ENCODE measurements at places on chromosomes 3 and 15.

DNA sequence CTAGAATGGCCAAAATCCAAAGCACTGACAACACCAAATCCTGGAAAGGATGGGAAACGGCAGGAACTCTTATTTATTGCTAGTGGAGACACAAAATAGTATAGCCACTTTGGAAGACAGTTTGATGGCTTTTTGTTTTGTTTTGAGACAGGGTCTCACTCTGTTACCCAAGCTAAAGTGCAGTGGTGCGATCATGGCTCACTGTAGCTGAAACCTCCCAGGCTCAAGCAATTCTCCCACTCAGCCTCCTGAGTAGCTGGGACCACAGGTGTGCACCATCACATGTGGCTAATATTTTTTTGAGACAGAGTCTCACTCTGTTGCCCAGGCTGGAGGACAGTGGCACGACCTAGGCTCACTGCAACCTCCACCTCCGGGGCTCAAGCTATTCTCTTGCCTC, 27.3 kb upstream of the GPR160 start:
- DNase-seq: no peak

GRCh38 chr3:77380136-77380535, 340.2 kb downstream of the ROBO2 start:
- no peak for DNase-seq

- no peak for DNase-seq
Measured at GRCh38 chr3:131194816-131195215, 168.1 kb downstream of the NEK11 start.

GRCh38 chr15:62931650-62932049, 110.9 kb upstream of the TPM1 start:
- DNase-seq: no peak

GRCh38 chr3:89925976-89926375, 818.6 kb downstream of the EPHA3 start:
- no peak for DNase-seq

DNA sequence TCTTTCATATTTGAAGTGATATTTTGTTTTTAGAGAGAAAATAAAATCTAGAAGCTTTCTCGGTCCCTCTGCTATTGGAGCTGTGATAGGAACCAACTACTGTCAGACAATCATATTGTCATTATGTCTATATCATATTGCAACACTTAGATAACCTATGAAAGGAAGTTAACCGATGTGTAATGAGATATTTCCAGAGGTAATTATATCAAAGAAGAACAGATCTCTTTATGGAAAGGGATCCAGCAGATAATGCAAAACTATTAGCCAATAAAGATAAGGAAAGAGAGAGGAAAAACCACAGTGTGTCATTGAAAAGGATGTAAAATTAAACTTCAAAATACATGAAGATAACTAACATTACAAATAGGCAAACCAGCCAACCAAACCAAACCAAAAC, 529.1 kb upstream of the CCDC54 start:
- no peak for DNase-seq

GRCh38 chr3:143329567-143330211, 210.1 kb downstream of the CHST2 start:
- DNase-seq: no peak

DNA sequence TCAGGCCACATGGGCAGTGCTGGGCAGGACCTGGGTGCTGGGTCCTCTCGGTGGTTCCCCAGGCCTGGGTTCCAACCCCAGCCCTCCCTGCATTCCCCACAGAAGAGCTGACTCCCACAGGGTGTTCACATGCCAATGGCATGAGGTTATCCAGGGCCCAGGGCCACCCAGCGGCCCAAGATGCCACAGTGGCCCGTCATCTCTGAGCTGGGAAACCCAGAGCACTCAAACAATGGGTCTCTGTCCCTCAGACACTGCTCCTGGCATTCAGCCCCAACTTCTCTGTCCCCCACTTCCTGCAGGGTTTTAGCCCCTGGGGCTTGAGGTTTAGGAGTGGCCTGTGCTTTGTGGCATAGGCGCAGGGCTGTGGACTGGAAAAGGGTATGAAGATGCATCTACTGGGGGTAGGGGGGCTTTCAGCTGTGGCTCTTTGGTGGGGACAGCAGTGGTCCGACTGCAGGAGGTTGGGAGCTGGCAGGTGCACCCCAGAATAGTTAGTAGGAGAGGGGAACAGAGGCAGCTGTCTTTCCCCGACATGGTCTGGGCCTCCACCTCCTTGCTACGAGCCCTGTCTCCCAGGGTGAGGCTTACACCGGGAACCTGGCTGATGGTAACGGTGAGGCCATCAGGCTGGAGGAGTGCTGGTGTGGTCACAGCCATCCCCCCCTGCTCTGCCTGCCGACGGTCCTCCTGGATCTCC, 1.7 kb downstream of the CCDC9B start:
- no peak for DNase-seq

- no peak for DNase-seq
Measured at GRCh38 chr3:105835606-105836005, 33.2 kb downstream of the CBLB start.

DNA sequence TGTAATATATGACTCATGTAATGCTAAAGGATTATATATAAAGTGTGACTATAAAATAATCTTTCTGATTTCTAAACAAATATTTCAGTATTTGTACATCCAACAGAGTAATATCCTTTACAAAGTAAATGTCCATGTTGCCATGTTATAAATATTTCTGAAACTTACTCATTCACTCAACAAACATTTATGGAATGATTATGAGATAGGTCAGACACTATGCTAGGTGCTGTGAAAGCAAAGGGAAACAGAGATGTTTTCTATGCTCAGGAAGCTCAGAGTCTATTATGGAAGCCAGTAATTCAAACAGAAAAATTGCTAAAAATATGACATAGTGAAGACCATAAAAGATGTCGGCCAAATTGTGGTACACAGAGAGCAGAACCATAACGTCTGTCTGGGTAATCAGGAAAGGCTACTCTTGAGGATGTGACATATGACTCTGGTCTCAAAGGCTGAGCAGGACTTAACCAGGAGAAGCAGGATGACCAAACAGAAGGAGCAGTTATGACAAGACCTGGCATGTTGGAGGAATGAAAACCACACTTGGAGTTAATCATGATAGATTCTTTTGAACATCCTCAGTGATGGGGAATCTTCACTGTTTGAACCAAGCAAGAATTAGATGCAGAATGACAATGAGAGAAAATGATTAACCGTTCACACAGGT, 39.0 kb upstream of the MYO5C start:
- DNase-seq: no peak

DNA sequence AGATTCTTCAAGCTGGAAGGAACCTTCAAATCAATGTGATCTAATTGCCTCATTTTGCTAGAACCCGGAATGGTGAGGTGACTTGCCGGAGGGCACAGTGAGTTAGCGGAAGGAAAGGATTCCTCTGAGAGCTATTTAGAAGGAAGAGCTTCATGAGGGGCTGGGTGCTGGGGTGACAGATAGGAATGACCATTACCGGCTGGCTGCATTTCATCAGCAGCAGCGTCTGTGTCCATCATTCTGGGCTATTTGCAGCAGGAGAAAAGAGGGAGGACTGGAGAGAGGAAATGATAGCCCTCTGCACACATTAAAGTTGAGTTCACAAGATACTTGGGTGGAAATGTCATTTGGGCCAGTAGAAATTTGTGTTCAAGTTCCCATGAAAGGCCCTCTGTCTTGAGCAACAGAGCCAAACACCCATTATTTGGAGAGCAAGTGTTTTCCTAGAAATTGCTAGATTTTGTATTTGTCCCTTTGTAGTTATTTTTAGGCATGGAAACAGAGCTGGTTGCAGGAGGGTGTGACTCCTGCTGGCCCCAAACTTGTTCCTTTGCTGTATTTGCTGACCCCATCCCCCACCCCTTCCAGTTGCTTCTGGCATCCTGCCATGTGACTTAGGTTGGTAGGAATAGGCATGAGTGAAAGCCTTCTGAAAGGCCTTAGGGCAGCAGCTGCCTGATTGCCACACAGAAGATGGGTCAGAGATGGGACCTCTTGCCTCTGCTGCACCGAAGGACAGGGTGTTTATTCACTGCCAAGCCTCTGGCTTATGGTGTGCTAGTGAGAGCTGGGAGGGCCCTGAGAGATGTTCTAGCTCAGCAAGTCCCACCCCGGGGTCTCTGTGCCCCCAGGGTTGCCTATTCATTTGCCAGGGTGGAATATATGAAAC, 87.5 kb upstream of the PLXNA1 start:
- DNase-seq: no peak

DNA sequence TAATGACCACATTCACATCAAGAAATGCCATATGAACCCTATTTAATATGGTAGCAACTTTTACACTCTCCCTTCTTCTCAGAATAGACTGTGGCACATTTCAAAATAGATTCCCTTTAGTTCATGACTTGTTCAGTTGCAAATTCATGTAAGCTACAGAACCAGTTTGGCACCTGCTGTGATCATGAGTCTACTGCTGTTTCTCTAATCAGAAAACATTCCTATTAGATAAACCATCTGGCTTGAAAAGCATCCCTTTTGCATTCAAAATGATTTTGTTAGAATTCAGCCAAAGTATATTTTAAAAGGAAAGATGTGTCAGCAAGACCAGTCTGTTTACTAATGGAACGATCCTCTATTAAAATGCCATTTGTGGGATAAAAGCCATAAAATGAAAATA, 304.4 kb downstream of the BCHE start:
- DNase-seq: no peak

DNA sequence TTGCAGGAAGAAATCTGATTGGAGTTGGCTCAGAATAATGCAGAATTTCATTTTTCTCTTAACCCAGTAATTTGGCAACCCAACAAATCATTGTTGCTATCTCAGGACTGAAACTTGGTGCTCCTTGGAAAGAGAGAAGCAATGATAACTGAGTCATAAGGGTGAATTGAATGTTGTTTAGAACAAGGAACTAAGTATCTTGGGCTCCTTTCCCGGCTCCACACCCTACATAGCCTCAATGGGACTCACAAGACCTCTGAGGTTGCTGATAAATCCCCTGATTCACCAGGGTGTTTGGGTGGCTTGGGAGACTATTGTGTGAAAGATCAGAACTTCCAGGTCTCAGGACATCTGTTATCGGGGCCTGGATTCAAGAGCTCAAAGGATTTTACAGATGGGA, 7.8 kb upstream of the RAB8B start:
- no peak for DNase-seq

DNA sequence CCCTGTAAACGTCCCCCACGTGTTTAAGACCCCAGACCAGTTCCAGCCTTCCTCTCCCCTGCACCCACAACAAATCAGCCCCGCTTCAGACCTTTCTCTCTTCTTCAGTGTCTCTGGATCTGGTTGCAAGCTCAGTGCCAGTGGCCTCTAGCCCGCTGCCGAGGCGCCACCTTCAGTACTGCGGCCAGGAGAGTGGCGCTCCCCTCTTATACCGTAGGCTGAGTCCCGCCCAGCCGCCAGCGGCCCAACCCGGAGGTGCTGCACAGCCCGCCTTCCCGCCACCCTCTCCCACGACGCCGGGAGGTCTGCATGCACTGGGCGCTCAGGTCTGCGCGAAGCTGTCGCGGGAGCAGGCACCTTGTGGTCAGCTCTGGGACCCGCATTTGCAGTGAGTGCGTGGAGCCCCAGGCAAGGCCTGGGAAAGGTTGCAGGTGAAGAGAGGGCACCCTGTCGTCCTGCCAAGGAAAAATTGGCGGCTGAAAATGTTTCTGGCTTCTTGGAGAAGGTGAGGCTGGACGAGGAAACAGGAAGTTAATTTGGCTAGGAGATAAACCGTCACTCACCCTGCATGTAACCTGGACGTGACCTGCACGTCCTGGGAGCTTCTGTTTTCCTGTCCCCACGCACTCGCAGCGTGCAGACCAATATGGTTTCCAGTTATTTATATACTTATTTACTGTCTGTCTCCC, at the start of gene C2CD4B:
TSS of gene C2CD4B (minus strand) at position 182 of the 689 bp plus-strand sequence. CDS start 301 bp downstream, outside the sequence.
- DNase-seq: peak; percentile 20

DNA sequence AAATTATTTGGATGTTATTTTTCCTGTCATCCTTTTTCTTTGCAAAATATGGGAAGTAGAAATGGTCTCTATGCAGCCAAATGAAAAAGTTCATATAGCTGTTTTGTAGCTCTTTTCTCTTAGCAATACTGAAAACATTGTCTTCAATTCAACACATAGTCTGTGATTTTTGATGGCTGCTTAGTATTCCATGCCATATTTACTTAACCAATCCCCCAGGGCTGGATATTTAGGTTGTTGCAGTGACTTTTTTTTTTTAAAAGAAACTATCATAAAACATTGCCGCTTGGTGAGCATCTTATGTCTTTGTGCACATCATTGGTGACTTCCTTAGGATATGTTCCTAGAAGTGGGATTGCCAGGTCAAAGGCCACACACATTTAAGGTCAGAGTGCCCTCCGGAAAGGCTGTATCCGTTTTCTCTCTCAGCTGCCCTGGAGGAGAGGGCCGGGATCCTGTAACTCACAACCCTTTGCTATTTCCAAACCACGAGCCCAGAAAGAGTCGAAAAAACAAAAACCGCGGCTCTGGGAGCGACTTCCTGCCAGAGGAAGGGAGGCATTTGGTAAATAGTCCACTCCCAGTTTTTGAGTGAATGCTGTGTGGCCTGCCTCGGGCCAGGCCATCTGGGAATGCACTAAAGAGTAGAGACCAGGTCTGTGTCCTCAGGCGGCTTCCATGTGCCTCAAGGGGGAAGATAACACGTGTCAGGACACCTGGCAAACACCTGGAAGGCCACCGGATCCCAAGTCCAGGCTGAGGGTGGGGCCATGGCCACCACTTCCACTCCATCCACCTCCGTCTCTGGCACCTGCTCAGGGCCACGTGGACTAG, 41.9 kb downstream of the SMAD6 start:
- DNase-seq: no peak

DNA sequence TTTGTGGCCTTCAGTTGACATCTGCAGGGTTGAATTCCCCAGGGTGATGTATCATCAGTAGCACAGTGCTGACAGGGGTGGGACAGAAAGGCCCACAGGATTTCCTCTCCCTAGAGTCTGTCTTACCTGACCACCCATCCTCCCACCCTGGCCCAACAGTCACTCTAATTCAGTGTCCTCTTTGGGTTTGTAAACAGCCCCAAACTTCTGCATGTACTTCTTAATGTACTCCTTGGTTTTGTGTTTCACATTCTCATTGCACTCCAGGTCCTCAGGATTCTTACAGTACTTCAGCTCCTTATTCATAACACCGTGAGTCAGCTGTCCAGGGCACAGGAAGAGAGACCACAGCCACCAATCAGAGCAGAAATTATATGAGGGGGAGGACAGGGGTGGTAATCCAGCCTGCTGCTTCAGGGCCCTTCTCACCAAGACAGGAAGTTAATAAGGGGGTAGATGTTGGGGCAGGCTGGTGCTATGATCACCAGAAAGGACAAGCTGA, 37.5 kb downstream of the NBEAL2 start:
- no peak for DNase-seq

- no peak for DNase-seq
Measured at GRCh38 chr15:87200149-87200548, 1056.4 kb downstream of the NTRK3 start.

GRCh38 chr3:50572801-50573371, 3.6 kb downstream of the HEMK1 start:
- no peak for DNase-seq
